ENCODE measurements at places on chromosomes 6 and 20.

- DNase-seq, result no peak
Measured at GRCh38 chr20:9395971-9396370, 118.4 kb upstream of the LAMP5 start.

GRCh38 chr20:37562695-37563480 is 35.2 kb upstream of the BLCAP start:
- peak; percentile 9 for DNase-seq

GRCh38 chr6:148263010-148263409 is 79.6 kb upstream of the SASH1 start:
- no peak for DNase-seq

DNA sequence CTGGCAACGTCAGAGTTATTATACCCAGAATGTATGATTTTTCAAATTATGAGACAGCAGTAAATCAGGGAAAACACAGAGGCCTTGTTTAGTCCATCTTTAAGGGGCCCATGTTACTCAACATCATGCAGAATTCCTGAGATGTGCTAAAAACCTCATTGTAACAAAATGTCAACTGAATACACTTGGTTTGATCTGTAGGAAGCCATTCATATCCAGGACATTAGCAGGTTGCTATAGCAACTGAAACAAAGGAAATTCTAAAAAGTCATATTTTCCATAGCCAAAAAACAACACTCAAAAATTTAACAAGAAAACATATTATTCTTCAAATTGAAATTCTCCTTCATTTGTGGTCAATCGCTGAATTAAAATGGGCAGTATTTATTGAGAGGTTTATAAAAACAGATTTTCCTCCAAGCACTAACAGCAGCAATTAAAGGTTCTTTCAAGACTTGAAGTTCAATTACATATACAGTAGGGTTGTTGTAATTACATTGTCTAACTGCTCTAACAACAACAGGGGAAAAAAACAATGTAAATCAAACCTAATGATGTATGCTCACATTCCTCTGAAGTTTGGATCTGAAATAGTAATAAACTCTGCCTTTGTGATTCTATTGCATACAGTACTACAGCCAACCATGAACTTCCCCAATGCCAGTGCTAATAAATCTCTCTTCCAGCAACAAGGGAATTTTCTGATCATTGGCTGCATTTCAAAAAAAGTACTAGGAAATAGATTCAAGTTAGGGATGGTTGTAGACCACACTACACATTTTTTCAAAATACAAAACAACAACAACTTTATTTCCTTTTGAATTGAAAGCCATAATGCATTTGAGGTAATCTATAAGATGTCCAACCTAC is 34.9 kb downstream of the COL12A1 start:
- DNase-seq, result no peak

DNA sequence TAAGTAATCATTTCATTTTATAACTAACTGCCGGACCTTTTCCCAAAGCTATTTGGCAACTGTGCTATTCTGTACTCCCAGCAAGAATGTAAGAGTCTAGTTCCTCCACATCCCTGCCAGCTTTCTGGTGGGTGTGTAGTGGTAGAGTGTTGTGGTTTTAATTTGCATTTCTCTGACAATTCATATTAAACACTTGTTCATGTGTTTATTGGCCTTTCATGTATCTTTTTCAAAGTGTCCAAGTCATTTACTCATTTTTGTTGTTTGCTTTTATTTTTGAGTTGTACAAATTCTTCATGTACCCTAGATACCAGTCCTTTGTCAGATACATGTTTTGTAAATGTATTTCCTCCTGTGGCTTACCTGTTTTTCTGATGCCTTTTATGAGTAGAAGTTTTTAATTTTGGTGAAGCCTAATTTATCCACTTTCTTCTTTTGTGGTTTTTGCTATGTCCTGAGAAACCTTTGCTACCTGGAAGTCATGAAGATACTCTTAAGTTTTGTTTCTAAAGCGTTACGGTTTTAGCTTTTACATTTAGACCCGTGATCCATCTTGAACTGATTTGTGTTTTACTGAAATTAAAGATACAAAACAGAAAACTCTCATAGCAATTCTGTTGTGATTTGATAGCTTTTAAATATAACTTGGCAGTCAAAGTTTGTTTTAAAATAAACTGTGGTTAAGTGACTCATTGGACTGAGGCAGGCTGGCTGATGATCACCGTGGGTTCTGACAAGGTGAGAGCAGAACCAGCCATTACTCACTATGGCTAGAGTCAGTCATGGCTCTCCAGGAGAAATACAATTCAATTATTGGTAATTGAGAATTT is 8.0 kb downstream of the MYLIP start:
- DNase-seq, result no peak

DNA sequence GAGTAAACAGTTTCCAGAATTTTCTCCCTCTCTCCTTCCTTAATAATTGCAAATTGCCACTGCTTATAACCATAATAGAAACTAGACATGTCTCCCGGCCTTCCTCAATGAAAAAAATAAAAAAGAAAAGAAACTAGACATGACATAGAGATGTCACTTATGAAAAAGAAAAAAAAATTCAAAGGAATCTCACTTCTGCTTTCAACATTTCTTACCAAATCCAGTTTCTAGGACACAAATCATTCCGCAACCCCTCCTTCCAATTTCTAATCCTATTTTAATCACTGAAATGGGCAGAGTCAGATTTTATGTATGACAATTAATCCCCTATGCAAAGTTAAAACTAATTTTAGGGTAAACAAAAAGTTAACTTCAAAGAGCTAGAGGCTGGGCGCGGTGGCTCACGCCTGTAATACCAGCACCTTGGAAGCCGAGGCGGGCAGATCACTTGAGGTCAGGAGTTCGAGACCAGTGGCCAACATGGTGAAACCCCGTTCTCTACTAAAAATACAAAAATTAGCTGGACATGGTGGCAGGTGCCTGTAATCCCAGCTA is 40.1 kb upstream of the EEF1A1 start:
- DNase-seq, result no peak

DNA sequence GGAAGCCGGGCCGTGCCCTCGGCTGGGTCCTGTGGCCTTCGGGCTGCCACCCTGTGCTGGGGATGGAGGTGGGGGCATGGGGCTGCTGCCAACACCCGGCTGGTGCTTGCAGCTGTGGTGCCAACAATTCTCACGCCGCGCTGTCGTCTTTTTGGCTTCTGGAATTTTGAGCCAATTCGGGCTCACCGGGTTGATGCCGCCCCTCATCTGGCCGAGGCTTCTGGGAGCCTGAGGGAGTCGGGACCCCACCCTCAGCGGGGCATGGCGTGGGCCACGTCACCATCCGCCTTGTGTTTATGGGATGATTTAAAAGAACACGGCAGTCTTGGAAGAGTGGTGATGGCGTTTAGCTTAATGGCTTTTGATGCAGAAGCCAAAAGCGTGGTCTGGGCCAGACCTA is 8.7 kb upstream of the NPBWR2 start:
- no peak for DNase-seq
